HTR-8/SVneo (cell line): ENCODE measurements at places on chromosomes 3 and 15.

- DNase-seq: no peak
Measured at GRCh38 chr3:192413461-192413860, 313.9 kb downstream of the FGF12 start.

- DNase-seq: no peak
Measured at GRCh38 chr3:65201926-65202325, 514.1 kb upstream of the ADAMTS9 start.

GRCh38 chr15:96889734-96890480, 559.4 kb downstream of the NR2F2 start:
- DNase-seq: no peak

GRCh38 chr15:89192766-89193165, 28.6 kb downstream of the RLBP1 start:
- DNase-seq: no peak

DNA sequence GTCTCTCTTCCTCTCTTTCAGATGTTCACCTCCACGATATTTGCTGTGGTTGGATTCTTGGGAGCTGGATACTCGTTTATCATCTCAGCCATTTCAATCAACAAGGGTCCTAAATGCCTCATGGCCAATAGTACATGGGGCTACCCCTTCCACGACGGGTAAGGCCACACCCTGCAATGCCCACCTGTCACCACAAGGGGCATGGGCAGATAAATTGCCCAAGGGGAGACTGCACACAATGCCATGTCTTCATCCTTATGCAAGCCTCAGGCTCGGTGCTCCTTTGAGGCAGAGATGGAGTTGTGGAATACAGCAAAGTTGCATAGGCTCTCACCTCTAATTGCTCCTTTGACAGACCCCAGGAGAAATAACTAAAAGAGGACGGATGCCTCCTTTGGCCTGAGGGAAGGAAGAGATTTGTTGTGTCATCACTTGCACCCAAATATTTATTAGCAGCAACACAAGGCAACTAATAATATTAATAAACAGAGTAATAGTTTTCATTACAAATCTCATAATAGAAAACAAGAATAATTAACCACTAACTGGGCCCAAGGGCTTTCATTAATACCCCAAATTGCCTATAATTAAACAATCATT, 13.2 kb downstream of the TM4SF4 start:
- DNase-seq: no peak

- no peak for DNase-seq
Measured at GRCh38 chr15:89806559-89807550, 7.8 kb downstream of the ANPEP start.

- no peak for DNase-seq
Measured at GRCh38 chr3:161289174-161289573, 68.1 kb downstream of the NMD3 start.

- no peak for DNase-seq
Measured at GRCh38 chr3:6736836-6737629, 123.9 kb upstream of the GRM7 start.

GRCh38 chr3:80676866-80677265, 909.1 kb upstream of the ROBO1 start:
- no peak for DNase-seq

DNA sequence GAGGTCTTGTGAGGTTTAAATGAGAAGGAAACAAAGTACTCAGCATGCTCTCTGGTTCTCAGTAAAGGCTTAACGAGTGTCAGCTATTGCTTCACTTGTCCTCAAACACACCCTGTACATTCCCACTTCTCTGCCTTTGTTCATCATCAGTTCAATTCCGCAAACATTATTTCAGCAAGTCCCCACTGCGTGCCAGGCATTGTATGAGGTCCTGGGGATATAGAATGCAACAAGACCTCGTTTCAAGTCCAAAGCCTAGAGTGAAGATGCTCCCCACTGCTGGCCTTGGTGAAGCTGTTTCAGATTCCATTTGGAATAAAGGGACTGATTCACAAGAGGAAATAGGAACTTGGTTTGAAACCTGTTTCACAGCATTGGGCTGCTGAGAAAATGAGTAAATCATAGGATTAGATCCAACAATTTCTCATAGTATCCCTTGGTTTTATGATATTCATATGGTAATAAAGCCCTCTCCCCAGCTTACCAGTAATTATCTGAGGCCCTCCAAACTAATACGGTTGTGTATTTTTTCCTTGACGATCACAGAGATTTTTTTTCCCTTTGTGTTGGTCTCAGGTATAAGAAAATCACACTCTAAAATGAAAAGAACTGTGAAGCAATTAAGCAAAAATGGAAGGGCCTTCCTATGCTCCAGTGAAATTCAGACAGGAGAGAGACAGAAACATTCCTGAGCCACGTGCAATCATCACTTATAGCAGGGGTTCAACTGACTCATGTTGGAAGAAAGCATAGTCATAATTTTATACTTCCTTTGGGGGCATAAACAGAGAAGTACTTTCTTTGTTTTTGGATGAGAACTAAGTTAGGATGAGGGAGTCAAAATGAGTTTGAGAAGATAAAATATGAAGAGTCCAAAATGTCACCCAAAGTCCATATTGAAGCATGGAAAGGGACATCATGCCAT, 258.6 kb downstream of the RORA start:
- DNase-seq: no peak

GRCh38 chr3:140051019-140051957, 116.3 kb downstream of the CLSTN2 start:
- no peak for DNase-seq

GRCh38 chr3:12436514-12437220, 47.6 kb upstream of the TSEN2 start:
- no peak for DNase-seq

GRCh38 chr3:191523148-191523547, 62.2 kb downstream of the PYDC2 start:
- DNase-seq: no peak

DNA sequence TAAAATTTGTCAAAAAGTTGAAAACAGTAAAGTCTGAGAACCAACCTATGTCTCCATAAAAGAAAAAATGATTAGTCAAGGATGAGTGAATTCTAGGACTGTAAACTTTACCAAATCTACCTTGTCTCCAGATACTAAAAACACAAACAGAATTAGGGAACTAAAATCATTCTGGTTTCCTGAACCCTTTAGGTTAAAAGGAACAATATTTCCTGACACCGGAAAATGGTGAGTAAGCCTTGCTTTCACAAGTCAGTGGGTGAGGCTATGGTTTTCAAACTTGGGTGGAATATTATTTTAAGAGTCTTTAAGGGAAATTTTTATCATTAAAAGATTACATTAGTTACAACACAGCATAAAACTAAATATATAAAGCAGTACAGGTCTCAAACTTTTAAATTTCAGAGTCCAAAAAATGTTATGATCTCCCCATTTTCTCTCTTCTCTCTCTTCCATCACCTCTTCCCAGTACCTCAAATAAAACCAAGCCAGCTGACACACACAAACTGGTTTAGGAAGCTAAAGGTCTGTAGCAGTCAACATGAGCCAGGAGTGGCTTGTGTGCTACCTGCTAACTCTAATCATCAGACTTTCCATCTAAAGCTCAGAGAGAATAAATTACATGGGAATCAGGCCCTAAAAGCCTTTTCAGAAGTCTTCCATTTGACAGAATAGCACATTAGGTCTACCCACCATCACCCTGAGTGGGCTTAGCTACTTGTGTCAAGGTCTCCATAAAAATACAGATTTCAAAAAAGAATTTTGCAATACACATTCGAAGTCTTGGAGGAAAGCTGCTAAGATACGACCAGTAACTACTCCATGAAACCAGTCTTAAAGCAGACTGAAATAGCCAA, 2.2 kb downstream of the SLC12A6 start:
- no peak for DNase-seq

DNA sequence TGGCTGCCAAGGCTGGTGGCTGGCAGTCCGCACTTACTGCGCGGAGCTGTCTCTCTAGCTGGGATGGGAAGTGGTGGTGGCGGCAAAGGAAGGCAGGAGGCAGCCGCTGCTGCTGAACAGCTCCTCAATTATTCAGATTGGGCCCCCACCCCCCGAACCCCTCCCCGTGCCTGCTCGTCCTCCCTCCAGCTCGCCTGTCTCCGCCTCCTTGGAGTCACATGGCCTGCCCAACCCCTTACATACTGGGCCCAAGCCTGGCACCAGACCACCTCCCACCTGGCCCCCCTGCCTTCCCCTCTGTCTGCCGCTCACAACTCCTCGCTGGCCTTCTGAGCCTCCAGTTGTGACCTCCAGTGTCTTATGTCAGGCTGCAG, at the start of gene SLC7A14:
SLC7A14 (minus strand) TSS at position 139 of the 374 bp plus-strand sequence. CDS start 59,139 bp downstream, outside the sequence.
- DNase-seq: peak; percentile 23

DNA sequence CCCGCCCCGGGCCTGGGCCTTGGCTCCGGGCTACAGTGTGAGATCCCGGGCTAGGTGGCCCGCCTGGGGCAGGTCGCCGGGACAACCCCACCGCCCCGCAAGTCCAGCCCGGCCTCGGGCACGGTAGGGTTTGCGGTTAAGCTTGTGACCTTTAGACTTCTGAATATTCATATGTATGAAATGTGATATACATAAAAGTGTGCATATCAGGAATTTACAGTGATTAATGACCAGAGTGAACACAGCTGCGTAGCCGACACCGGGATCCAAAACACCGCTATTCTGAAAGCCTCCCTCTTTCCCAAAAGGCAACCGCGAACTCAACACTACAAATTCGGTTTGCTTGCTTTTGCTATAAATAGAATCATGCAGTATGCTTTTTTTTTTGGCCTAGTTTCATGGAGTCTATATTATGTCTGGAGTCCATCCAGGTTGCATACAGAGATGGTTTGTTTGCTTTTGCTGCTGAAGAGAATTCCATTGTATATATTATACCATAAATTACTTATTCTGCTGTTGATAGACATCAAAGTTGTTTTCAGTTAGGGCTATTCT, 636 bp upstream of the SNRPA1 start:
- no peak for DNase-seq

- DNase-seq: no peak
Measured at GRCh38 chr3:133514418-133514817, 59.1 kb upstream of the CDV3 start.

DNA sequence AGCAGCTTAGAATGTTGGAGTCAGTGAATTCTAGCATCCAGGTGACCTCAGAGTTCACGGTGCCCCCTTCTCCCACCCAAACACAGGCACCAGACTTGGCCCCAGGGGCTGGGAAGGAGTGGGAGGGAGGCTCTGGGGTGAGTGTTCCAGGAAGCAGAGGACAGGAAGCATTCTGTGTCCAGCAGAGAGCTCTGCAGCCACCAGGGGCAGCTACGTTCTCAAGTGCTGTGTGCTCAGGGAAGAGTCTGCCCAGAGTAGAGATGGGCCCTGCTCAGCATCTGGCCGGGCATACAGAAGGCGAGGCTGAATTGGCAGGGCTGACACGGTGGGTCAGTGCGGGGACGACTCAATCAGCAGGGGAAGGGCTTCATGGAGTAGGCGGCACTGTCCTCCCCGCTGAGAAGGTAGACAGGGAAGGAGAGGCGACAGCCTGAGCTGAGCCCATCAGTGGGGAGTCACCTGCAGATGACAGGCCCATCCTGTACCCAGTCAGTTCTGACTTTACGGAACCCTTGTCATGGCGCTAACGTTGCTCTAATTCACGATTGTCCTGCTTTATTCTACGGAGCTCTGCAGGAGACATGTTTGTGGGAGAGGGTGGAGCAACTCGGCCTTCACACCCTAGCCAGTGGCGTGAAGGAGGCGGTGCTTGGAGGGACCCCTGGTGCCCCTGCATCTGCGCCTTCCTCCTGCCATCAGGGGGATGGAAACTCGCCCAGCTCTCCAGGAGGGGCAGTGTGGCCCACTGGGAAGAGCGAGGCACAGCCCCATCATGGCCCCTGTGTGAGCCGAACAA, 82.2 kb downstream of the C3orf70 start:
- peak; percentile 49 for DNase-seq

- no peak for DNase-seq
Measured at GRCh38 chr15:71273731-71274447, 158.6 kb downstream of the THSD4 start.

- peak; percentile 79 for DNase-seq
Measured at GRCh38 chr3:172153335-172153861, 114.0 kb downstream of the FNDC3B start.

GRCh38 chr3:172711454-172711795, 558 bp upstream of the NCEH1 start:
- peak; percentile 41 for DNase-seq

DNA sequence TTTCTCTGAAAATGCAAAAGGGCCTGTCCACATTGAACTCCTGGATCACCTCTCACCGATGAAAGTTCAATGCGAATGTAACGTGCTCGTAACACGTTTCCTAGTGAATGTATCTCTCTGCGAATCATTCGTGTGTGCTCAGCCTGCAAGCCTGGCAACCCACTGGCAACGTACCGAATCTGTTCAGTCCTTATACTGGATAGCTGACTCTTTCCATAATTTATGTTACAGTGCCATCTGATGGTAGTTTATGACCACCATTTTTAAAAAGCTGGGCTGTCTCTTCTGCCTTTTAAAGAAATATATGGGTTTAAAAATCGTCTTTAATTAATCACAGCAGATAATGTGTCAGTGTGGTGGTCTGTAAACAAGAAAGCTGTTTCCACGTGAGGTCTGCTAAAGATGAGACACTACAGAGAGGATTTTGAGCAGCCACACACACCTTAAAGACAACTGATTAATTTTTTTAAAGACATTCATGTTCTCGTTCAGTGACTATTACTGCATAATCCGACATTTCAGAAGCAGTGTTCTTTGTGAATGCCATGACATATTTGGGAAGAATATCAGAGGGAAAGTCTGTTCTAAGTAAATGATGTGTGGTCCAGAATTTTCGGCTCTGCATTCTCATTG, 69.4 kb upstream of the FOXP1 start:
- DNase-seq: peak; percentile 57

- DNase-seq: no peak
Measured at GRCh38 chr3:88033079-88033478, 25.7 kb downstream of the CGGBP1 start.

- no peak for DNase-seq
Measured at GRCh38 chr15:88630798-88631463, 7.9 kb upstream of the ISG20 start.

DNA sequence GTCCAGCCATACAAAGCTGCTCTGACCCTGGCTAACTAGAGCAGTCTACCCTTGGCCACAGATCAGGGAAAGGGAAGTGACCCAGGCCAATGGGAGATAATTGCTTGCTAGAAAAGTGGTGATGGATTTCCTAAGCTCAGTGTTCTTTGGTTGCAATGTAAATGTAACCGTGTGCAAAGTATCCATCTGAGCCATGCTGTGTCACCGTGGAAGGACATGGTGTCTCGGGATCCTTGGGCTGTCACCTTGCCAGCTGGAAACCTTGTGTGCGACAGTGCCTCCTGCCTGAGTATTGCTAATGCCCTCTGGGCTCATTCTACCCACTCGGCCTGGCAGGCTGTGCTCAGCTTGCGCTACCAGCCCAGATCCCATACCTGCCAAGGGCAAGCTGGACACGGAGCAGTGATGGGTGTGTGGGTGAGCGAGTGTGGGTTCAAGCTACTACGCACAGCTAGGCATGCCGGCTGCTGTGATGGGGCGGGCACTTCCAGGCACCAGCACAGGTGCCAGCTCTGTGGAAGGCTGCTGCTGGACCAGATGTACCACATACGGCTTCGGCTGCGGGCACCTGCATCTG, 10.7 kb upstream of the SIAH2 start:
- no peak for DNase-seq

- DNase-seq: no peak
Measured at GRCh38 chr3:182490596-182491491, 302.5 kb upstream of the ATP11B start.
